Activated T-helper 1 cell treated with anti-CD3 and anti-CD28 coated beads, Interleukin-2, amount 50 U/mL, for 16 hours (primary cell): ENCODE measurements at places on chromosomes 5 and 9.

GRCh38 chr9:114252394-114252793 lies 70.5 kb upstream of the ORM1 start:
- no peak for DNase-seq

DNA sequence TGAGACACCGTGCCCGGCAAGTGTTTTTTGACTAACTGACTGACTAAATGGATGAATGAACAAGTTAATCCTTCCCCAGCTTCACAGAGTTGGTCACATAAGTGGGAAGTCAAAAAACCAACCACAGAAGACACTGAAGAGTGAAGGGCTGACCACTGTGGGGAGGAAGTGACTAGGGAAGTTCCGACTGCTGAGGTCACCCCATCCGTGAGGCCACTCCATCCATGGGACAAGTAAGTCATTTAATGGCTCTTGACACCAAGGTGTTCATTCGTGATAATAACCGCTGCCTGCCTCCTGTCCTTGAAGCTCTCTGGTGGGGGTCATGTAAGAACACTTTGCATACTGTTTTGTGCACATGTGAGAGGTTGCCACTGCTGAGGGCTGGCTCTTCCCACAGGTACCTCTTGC lies 22.2 kb upstream of the CXCL14 start:
- no peak for DNase-seq

- DNase-seq, result no peak
These were observed 464.5 kb downstream of the ICE1 start for GRCh38 chr5:5886812-5887486.

DNA sequence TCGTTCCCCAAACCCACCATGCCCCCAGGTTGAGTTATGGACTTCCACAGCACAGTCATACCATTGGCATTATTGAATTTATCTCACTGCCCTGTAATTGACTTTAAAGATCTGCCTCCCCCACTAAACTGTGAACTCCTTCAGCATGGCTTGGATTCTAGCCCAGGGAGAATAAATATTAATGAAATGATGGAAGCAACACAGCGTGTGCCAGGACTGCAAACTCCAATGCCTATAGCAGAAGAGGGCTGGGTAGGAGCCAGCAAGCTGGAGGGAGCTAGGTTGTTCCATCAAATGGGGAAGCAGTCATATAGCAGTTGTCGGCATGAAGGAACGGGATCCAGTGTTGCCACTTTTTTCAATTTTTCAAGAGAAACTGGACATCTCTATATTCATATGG lies 69.0 kb upstream of the MSX2 start:
- DNase-seq, result no peak

- no peak for DNase-seq
These were observed 130.2 kb upstream of the SV2C start for GRCh38 chr5:75952963-75953362.

- DNase-seq, result no peak
These were observed 132.9 kb downstream of the SIL1 start for GRCh38 chr5:139065306-139065705.

GRCh38 chr5:140178086-140178410 lies 3.1 kb downstream of the CYSTM1 start:
- no peak for DNase-seq

GRCh38 chr5:958701-959571 lies 49.7 kb upstream of the NKD2 start:
- DNase-seq, result no peak

DNA sequence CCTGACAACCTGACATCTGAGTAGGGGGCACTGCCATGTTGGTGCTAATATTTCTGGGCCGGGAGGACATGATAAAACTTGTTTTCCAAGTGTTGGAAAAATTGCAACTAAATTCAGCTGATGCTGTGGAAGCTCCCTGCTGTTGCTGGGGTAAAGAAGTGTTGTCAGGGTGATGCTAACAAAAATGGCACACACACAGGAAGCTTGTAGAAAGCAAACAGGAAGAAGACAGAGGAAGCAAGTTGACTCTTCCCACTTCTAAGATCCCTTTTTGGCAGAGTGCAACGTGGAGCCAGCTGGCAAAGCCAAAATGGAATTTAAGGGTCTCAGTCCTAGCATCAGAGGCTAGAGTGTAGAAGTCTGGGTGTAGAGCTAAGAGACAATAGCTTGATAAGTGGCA lies 11.3 kb upstream of the RIOK2 start:
- no peak for DNase-seq

- no peak for DNase-seq
These were observed 16.5 kb upstream of the ADRB2 start for GRCh38 chr5:148809781-148810524.

DNA sequence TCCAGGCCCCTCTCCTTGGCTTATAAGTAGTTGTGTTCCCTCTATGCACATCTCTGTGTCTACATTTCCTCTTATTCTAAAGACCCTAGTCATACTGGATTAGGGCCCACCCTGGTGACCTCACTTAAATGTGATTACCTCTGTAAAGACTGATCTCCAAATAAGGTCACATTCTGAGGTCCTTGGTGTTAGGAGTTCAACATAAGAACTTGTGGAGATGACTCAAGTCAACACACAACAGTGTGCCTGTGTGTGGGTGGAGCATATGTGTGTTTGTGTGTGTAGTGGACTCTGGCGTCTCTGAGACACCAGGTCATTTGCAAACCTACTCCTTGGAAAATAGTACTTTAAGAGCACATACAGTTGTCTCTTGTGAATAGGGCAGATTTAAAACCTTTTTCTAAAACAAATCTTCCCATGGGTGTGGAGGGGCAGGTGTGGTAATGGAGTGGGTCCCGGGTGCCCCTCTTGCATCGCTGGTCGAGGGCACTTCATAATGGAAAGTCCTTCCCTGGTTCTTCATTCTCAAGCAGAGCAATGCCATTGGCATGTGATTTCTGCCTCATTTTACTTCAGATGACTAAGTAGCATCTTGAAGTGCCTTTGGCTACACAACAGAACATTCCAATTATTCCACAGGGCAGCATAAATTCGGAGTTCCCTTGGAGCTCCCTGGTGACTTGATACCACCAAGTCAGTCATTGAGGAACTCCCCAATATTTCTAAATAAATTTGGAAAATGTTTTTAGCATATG lies 84.4 kb downstream of the C9orf152 start:
- DNase-seq, result no peak

DNA sequence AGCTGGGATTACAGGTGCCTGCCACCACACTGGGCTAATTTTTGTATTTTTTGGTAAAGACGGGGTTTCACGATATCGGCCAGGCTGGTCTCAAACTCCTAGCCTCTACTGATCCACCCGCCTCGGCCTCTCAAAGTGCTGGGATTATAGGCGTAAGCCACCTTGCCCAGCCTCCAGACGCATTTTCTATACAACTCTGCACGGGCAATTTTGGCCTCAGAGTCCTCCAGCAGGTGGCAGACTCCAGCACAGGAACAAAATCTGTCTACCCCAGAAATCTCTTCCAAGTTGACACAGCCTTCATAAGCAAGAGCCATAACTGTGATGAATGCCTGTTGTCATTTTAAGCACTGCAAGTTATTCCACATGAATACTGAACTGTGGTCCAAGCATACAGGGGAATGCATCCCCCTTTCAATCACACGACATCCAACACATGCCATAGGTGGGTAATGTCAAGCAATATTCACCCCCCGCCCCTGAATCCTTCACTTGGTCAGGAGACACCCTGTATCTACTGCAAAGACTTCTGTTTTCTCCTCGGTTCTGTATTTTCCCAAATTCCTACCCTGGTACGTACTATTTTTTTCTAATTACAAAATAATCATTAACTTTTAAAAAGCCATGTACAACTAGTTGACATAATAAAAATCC lies 50.8 kb downstream of the ALDH7A1 start:
- DNase-seq, result no peak

DNA sequence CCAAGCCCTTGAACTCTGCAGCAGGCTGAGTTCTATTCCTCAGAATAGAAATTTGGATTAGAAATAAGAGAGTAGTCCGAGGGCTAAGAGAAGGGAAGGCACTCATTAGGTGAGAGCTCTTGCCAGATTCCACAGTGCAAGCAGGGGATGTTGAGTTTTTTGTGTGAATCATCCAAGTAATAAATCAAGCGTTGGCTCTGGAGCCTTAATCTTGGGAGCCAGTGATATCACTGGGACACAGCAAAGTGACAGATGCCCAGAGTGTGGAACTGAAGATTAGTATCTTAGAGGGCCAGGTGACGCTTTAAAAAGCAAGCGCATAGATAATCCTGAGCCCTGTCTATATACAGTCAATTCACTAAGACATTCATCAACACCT lies 60.3 kb downstream of the FOXD1 start:
- no peak for DNase-seq

DNA sequence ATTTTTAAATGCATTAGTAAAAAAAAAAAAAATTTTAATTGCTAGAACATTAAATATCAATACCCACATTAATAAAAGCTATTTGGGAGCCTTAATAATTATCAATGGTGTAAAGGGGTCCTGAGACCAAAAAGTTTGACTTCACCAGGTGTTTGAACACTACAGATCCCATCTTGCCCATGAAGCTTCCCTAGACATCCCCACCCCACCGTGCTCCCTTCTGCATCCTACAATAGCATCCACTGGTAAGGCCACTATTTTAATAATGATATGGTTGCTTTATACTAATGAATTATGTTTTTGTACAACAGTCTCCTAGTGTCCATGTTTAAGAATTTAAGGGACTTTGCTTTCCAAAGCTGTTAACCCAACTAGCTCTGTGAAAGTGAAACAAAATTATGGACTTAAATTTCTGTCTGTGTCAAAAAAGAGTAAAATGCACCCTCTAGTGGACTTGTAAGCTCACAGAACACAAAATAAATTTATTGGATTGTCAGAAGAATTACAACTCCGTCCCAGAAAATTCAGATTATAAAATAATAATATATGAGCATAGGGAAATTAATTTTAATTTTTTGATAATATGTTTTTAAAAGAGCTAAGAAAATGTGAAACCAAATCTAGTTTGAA lies 76.0 kb downstream of the ARL15 start:
- DNase-seq, result no peak

- no peak for DNase-seq
These were observed 234.5 kb downstream of the PCSK1 start for GRCh38 chr5:96198356-96199058.

DNA sequence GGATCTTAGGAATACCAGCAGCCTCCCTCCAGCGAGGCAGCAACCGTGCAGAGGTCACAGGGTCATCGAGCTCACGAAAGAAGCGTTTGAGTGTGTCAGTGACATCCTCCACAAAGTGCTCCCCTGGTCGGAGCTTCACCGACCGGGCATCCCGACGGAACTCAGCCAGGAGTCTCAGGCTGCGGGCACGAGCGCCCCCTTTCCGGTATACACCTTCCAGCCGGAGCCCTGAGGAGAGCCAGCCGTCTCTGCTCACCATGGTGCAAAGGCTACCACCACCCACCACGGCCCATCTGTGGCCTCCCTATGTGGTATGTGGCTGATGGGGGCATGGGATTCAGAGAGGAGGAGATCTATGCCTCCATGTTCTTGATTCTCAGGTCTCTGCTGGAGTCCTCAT lies 10.8 kb upstream of the FCHSD1 start:
- DNase-seq, result no peak

DNA sequence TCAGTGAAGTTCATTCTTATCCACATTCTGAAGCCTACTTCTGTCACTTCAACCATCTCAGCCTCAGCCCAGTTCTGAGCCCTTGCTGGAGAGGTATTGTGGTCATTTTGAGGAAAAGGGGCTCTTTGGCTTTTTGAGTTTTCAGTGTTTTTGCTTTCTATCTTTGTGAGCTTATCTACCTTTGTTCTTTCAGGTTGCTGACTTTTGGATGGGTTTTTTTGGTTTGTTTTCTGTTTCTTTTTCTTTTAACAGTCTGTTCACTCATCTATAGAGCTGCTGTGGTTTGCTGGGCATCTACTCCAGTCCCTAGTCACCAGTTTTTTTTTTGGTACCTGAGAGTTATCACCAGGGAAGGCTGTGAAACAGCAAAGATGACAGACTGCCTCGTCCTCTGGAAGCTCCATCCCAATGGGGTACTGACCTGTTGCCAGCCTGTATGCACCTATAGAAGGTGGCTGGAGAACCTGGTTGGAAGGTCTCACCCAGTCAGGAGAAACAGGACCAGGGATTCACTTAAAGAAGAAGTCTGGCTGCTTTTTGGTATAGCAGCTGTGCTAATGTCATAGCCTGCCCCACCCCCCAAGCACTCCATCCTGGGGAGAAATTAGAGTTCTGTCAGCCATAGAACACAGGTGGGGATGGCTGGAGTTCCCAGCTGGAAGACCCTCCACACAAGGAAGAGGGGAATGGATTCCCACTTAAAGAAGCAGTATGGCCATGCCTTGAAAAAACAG lies 138.6 kb upstream of the TSLP start:
- DNase-seq, result no peak

GRCh38 chr5:955886-956761 lies 52.5 kb upstream of the NKD2 start:
- no peak for DNase-seq

DNA sequence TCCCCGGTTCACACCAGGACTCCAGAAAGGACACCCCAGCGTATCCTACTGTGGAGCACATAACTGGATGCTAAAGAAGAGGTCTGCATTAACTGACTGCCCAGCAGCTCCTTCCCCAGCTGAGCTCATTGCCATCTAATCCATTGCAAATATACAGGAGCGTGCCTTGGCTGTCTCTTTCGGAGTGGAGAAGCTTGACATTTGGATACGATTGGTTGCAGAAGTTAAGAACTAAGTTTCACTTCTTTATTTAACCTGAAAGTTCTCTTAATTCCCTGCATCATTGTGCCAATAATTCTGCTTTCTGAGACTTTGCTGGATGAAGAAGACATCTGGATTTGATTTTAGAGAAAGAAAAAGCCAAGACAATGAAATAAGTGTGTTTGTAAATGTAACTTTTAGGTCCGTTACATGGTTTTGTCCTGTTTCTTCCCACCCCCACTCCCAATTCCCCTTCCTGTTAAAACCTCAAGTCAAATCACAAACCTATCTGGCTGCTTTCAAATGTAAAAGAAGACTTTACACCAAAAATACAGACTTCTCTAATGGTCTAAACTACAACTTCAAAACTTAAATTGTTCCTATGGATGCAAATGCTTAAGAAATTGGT lies 33.9 kb downstream of the TAS2R1 start:
- DNase-seq, result no peak

DNA sequence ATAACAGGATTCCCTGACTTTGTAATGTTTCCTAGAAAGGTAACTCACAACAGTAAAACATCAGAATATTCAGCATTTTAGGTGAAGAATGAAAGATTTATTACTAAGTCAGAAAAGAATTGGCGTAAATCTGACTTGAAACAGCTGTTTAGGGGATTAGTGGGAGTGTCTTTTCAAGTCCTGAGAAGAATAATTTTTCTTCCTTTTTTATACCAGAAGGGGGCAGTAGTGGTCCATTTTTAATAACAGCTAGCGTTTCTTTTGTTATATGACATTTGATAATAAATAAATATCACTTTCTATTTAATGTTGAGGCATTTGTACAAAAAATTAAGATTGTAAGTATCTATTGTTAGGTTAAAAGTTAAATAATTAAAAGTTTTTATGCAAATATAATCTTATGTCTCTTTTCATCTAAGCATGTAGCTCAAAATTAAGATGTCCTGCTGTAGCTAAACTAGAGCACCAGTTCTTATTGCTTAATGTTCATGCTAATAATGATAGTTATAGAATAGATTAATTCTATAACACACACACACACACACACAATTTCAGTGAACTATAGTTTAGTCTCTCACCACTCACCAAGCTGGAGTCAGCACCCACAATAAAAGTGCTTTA lies 258.7 kb upstream of the ARRDC3 start:
- DNase-seq, result no peak
